ENCODE measurements at places on chromosomes 1 and 21. TPM values are rescaled to one million over a fixed set of nuclear protein-coding genes. Genes with fewer than 3 reads are reported as not detected.

DNA sequence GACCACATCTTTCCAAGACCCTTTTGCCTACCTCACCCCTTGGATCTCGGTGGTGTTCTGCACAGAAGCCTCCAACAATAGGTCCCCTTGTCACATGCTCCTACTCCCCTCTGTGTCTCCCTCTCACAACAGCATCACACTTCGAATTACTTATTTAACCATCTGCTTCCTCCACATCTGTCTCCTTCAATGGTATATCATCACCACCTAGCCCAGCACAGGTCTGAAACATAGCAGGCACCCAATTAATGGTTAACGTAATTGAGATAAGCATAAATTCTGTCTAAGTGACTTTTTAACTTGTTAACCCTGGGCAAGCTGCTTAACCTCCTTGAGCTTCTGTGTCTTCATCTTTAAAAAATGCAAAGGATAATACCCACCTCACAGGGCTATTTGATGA is 100.3 kb upstream of the BARHL2 start:
- no peaks in the 10 kb centered on the region for H3K36me3 ChIP-seq
- DNase-seq: no peak
- H3K4me1 ChIP-seq: no peaks in the 10 kb centered on the region
- no peak overlapping the region for H3K4me3 ChIP-seq

The SLC9C2 gene
- total RNA-seq: 0.93 TPM

The PROK1 gene
- 0.95 TPM for total RNA-seq

DNA sequence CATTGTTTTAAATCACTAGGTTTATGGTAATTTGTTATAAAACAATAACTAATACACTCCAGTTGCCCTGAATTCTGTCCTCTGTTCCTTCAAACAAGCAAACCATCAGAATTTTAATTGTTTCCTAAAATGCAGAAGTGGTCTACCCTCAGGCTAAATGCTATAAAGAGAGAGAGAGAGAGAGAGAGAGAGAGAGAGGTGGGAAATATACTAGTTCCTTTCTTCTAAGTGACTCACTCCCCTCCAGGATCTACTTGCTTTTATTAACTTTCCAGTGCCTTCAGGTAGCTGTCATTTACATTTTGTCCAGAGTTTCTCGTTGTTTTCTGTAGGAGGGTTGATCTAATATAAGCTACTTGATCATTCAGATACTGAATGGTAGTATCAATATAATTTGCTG is 26.4 kb downstream of the LRRC53 start:
- DNase-seq: no peak
- no peak overlapping the region for H3K27ac ChIP-seq
- no peaks in the 10 kb centered on the region for H3K36me3 ChIP-seq
- H3K4me3 ChIP-seq: no peak overlapping the region
- peaks cover 15% of the 10 kb centered on the region for H3K27me3 ChIP-seq

The LAMC1 gene
- 168 TPM for total RNA-seq

- DNase-seq: no peak
- H3K4me3 ChIP-seq: no peak overlapping the region
Observed at GRCh38 chr1:12521096-12521495, 96.9 kb downstream of the DHRS3 start.

GRCh38 chr1:89203166-89203565 is 4.4 kb upstream of the GBP4 start:
- H3K27me3 ChIP-seq: no peaks in the 10 kb centered on the region
- peaks cover 23% of the 10 kb centered on the region for H3K4me1 ChIP-seq
- peaks cover 2% of the 10 kb centered on the region for H3K36me3 ChIP-seq
- no peak overlapping the region for H3K27ac ChIP-seq
- DNase-seq: no peak
- no peak overlapping the region for H3K4me3 ChIP-seq

- no peak overlapping the region for H3K27ac ChIP-seq
- no peaks in the 10 kb centered on the region for H3K36me3 ChIP-seq
- H3K4me3 ChIP-seq: no peak overlapping the region
- no peak for DNase-seq
- H3K27me3 ChIP-seq: no peaks in the 10 kb centered on the region
Observed at GRCh38 chr1:210053126-210053525, 115.1 kb downstream of the SYT14 start.

The RAB25 gene
- total RNA-seq: 52.6 TPM

The MORC3 gene
- 33.0 TPM for total RNA-seq

GRCh38 chr21:31248598-31248997 is 95.5 kb downstream of the TIAM1 start:
- H3K36me3 ChIP-seq: peaks cover 57% of the 10 kb centered on the region
- no peak overlapping the region for H3K4me3 ChIP-seq
- H3K4me1 ChIP-seq: no peaks in the 10 kb centered on the region

DNA sequence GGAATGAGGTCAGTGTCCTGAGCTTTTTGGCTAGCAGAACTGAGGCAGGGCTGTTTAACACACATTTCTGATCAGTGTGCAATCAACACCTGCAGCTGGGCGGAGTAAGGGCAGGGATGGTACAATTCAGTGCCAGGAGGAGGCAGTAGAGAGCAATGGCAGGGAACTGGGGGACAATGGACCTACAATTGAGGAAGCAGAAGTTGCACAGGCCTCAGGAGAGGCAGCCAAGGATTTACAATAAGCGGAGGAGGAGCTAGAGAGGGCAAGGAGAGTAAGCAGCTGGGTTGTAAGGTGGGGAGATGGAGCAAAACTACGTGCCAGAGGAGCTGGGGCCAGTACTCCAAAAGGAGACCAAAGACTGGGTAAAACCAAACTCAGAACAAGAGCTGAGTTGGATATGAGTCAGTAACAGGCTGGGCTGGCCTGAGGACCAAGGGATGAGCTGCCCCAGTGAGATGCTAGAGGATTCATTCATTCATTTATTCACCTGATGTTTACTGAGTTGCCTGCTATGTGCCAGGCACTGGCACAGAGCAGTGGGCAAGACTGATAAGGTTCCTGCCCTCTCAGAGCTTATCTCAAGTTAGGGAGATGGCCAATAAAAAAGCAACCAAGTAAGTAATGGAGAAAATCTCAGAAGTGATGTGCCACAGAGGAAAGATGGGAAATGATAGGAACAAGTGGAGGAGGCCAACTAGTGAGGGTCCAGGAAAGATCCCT is 10.4 kb upstream of the GALE start:
- peaks cover 13% of the 10 kb centered on the region for H3K36me3 ChIP-seq
- no peak overlapping the region for H3K4me3 ChIP-seq
- H3K27me3 ChIP-seq: no peaks in the 10 kb centered on the region
- no peaks in the 10 kb centered on the region for H3K4me1 ChIP-seq
- H3K27ac ChIP-seq: no peak overlapping the region

The OR2T33 gene
- total RNA-seq: not detected

DNA sequence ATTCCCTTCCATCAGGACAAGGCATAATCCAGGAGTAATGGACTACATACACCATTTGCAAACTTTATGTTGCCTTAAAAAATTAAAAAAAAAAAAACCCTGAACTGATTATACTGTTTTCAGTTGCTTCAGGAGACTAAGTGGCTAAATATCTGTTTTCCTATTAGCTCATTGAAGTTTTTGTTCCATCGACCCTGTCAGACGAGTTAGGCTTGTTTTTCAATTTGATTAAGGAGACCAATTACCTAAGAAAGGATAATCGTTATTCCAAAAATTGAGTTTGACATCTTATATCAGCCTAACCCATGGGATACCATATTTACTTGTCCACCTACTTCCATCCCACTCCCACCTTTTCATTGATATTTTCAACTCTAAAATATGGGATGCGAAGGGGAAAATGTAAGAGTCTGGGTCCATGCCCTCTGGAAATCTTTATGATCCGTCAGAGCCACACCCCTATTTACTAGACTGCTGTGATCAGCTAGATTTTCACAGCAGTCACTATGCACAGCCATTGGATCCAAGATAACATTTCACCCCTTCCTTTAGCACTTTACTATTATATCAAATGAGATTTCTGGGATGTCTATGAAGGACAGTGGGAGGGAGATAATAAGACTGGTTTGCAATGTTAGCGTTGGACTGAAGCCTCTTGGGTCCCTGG is 41.0 kb downstream of the IL12RB2 start:
- H3K27ac ChIP-seq: no peak overlapping the region
- DNase-seq: no peak
- H3K4me3 ChIP-seq: no peak overlapping the region
- no peaks in the 10 kb centered on the region for H3K36me3 ChIP-seq
- peaks cover 18% of the 10 kb centered on the region for H3K4me1 ChIP-seq
- peaks cover 2% of the 10 kb centered on the region for H3K27me3 ChIP-seq

The ETV3L gene
- not detected for total RNA-seq

DNA sequence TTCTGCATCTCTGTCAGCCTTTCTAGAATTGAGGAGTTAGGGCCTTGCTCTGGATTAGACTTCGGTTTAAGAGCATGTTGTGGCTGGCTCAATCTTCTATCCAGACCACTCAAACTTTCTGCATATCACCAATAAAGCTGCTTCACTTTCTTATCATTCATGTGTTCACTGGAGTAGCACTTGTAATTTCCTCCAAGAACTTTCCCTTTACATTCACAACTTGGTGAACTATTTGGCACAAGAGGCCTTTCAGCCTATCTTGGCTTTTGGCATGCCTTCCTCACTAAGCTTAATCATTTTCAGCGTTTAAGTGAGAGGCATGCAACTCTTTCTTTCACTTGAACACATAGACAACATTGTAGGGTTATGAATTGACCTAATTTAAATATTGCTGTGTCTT is 3.6 kb upstream of the HORMAD1 start:
- H3K4me3 ChIP-seq: no peak overlapping the region
- H3K4me1 ChIP-seq: no peaks in the 10 kb centered on the region
- no peak overlapping the region for H3K27ac ChIP-seq
- no peaks in the 10 kb centered on the region for H3K36me3 ChIP-seq

The PLPPR5 gene
- total RNA-seq: 0.11 TPM

GRCh38 chr1:201692555-201693394 is 136.2 kb upstream of the IPO9 start:
- H3K4me1 ChIP-seq: peaks cover 27% of the 10 kb centered on the region
- no peak for DNase-seq
- H3K27ac ChIP-seq: no peak overlapping the region
- no peaks in the 10 kb centered on the region for H3K36me3 ChIP-seq
- no peak overlapping the region for H3K4me3 ChIP-seq

DNA sequence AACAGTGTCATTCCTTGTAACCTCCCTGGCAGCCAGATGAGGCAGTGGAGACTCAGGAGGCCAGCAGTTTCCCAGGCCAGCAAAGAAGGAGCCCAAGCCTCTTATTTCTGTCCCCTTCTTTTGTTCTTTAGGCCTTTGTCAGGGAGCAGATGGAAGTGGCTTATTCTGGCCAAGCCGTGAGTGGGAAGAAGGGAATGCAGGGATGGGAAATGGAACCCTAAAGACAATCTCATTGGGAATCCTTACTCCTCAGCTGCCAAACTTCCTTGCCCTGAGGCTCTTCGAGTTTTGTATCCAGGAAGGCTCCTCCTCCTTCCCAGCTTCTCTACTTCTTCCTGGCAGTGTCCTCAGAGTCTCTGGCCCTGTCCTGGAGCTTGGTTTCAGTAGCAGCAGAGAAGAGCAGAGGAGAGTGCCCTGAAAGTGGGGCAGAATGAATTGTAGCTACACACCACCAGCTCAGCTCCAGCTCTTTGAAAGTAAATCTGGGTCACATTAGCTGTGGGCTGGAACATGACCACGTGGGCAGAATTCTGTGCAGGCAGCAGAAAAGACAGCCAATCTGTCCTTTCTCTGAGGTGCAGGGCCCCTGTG is 63.9 kb downstream of the NDUFS5 start:
- H3K36me3 ChIP-seq: no peaks in the 10 kb centered on the region
- no peak overlapping the region for H3K4me3 ChIP-seq
- H3K27ac ChIP-seq: no peak overlapping the region
- H3K4me1 ChIP-seq: peaks cover 10% of the 10 kb centered on the region

The INSRR gene
- total RNA-seq: 0.45 TPM

GRCh38 chr1:162256287-162256686 is 120.4 kb downstream of the SPATA46 start:
- DNase-seq: no peak
- no peaks in the 10 kb centered on the region for H3K36me3 ChIP-seq
- H3K27ac ChIP-seq: no peak overlapping the region

GRCh38 chr1:11877074-11877473 is 18.3 kb upstream of the NPPB start:
- H3K27ac ChIP-seq: no peak overlapping the region
- peaks cover 10% of the 10 kb centered on the region for H3K27me3 ChIP-seq
- no peak overlapping the region for H3K4me3 ChIP-seq
- H3K4me1 ChIP-seq: peaks cover 15% of the 10 kb centered on the region

The LIPI gene
- total RNA-seq: not detected
